ENCODE measurements at places on chromosomes 6 and 20.

- no peak for DNase-seq
Measured at GRCh38 chr20:10300582-10301446, 82.2 kb downstream of the SNAP25 start.

DNA sequence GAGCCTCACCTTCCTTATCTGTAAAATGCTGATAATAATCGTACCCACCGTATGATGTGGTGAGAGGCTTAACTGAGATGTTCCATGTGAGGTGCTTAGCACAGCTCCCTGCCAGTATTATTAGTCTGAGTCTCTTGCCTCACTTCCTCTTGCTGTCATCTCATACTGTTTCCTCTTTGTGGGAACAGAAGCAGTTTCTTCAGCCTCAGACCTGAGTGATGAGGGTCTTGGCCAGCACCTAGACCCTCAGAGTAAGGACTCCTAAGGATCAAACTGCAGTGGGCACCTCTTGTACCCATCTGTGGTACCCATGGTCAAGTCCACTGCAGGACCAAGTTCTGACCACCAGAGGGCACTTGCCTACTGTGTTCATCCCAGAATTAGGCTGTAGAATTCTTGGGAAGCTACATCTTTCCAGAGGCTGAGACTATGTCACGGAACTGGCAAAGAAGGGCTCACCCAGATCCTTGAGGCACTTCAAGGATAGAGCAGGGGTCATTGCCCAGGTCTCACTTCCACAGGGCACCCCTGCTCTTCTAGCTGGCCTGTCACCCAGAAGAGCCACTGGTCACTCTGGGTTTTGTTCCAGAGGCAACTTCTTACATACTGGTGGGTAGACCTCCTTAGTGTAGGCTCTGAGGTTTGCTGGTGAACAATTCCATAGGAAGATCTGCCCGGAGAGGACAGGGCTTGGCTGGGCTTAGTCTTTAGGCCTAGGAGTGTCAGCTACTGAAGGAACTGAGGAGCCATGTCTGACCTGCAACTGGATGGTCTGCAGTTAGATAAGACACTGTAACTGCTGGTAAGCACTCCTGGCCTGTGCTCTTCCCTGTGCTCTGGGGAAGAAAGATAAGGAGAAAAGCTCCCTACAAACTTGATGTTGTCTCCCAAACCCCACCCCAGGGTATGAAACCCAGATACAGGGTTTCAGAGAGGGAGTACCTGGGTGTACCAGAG lies 20.6 kb upstream of the SGK2 start:
- DNase-seq = peak; percentile 57

DNA sequence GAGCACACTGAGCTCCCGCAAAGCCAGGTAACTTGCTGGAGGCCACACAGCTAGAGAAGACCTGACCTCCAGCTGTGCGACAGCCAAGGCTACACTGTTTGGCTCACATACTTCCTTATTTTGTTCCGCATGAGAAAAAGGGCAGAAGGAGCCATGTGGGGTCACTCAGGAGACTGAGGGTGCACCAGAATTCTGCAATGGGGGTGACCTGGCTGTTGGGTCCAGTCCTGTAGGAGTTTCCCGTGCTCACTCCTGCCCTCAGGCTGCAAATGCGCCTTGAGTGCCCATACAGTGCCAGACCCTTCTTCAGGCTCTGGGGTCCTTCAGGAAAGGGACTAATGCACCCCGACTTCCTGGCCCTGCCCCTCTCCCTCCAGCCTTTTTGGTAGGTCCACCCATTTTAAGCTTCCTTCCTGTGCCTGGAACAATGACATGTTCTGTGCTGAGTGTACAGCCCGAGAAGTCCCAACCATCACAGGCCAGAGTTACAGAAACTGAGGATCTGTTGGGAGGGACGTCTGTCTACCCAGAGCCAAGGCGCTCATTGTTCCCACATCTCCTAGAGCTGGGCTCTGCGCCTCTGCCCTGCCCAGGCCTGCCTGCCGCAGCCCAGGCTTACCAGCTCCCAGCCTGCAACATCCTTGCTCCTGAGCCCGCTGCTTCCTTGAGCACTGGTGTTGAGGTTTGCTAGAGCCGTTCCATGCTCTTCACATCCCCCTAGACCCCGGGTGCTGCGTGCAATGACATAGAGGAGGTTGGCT lies 33.5 kb upstream of the CD93 start:
- DNase-seq = no peak

DNA sequence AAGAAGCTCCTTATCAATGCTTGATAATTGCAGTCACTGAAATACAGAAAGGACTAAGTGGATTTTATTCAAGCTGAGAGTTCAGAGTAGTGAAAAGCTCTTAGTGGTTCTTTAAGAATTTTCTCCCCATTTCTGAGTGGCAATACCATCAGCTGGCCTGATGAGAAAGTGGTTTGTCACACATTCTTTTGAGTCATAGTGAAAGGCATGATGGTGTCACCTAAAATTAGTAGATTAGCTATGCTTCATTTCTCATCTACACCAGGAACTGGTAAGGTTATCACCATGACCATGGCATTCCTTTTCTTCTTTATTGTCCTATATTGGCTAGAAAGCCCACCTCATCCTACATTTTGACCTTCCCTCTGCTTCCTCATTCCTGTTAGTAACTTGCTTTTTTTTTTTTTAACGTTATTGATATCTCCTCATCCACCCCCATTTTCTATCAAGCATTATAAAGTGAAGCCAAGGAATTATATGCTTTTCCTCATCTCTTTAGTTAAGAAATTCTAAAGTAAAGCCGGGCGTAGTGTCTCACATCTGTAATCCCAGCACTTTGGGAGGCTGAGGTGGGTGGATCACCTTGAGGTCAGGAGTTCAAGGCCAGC lies 67.4 kb upstream of the LOC128125822 start:
- DNase-seq = no peak

GRCh38 chr6:36701401-36701991 lies 3.9 kb downstream of the RAB44 start:
- DNase-seq = no peak

- DNase-seq = no peak
Measured at GRCh38 chr20:16292226-16292880, 280.9 kb downstream of the KIF16B start.

DNA sequence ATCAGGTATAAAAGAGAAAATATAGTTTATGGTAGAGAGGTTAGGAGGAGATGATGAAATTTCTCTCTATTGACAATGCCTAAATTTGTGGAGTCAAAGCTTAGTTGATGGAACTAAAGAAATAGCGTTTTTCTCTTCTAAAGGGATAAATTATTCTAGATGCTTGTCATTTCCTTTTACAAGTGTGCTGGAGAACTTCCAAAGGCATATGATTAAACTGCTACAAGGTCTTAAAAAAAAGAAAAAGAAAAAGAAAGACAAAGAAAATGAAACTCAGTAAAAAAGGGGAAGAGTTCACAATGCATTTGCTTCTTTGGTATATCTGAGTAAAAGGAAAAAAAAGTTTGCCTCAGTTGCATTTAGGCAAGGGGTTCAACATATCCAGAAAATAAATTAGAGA lies 499.8 kb upstream of the PTCHD4 start:
- no peak for DNase-seq

- DNase-seq = no peak
Measured at GRCh38 chr6:16168858-16169257, 40.0 kb downstream of the MYLIP start.

GRCh38 chr6:170224694-170225660 lies 65.9 kb downstream of the DLL1 start:
- no peak for DNase-seq

- peak; percentile 68 for DNase-seq
Measured at GRCh38 chr6:33607784-33608161, 13.3 kb upstream of the ITPR3 start.

- no peak for DNase-seq
Measured at GRCh38 chr6:42762426-42762859, 16.5 kb upstream of the TBCC start.

All from activated CD4-positive, alpha-beta T cell treated with anti-CD3 and anti-CD28 coated beads, Interleukin-2, amount 10 ng/mL, durations not matched to agents 7 days and 5 days (primary cell).